Psoas muscle (tissue), 8 donors: ENCODE measurements at places on chromosomes 5 and 9. TPM values are rescaled to one million over a fixed set of nuclear protein-coding genes. Genes with fewer than 3 reads are reported as not detected.

GRCh38 chr5:111948092-111948841, 191.3 kb upstream of the NREP start:
- no peak for DNase-seq

DNA sequence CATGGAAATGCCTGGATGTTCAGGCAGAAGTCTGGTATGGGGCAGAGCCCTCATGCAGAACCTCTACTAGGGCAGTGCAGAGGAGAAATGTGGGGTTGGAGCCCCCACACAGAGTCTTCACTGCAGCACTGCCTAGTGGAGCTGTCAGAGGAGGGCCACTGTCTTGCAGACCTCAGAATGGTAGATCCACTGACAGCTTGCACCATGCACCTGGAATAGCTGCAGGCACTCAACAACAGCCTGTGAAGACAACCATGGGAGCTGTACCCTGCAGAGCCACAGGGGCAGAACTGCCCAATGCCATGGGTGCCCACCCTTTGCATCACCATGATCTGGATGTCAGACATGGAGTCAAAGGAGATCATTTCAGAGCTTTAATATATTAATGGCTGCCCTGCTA, 36.9 kb downstream of the TRIP13 start:
- DNase-seq = no peak

DNA sequence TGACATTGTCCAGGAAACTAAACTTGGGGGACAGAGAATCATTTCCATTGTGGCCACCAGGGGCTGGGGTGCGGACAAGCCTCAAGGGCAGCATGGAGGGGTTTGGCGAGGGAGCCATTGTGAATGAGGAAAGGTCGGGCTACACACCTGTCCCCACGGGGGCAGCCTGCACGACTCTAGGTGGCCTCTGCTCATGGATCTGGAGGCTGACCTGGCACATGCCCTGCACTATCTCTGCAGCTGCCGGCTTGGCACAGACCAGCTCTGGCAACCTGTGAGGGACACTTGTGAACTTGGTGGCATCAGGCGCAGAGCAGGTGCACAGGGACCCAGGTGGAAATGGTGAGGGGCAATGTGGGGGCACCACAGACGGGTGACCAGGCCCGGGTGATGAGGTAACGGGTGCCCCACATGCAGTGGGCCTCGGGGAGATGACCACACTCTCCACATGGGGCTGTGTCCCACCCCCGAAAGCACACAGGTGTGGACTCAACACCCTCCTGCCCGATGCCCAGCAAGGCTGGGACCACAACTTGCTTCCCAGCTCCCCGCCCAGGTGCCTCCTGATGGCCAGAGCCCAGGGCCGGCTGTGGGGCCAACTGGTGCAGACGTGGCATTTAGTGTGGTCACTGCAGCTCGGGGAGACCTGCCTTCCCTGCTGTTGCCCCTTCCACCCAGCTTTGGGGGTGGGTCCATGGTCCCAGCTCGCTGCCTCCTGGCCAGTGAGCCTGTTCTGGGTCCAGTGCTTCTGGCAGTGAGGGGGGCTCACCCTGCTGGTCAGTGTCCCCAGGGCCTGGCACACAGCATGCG, 60.9 kb upstream of the UBAC1 start:
- DNase-seq = peak; percentile 62

DNA sequence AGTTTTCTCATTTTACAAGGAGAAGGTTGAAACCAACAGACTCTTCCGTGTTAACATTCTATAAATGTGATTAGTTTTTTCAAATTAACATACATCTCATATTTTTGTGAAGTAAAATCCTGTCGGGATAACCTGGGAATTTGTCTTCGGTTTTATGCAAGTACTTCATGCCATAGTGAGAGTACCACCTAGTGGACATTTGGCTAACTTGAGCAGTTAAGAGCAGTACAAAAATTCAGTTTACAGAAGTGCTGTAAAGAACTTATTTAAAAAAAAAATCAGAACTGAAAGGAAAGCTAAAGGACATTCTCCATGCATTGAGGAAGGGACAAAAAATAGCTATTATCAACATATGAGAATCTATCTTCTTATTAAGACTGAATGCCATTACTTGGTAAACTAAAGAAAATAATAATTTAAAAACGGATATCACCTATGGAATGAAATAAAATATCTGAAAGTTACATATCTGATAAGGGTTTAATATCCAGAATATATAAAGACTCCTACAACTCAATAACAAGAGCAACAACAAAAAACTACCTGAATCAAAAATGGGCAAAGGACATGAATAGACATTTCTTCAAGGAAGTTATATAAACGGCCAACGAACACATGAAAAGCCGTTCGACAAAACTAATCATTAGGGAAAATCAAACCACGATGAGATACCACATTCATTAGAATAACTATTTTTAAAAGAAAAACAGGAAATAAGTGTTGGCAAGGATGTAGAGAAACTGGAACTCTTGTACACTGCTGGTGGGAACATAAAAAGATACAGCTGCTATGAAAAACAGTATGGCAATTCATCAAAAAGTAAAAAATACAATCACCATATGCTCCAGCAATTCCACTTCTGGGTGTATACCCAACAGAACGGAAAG, 117.0 kb upstream of the GNA14 start:
- no peak for DNase-seq

DNA sequence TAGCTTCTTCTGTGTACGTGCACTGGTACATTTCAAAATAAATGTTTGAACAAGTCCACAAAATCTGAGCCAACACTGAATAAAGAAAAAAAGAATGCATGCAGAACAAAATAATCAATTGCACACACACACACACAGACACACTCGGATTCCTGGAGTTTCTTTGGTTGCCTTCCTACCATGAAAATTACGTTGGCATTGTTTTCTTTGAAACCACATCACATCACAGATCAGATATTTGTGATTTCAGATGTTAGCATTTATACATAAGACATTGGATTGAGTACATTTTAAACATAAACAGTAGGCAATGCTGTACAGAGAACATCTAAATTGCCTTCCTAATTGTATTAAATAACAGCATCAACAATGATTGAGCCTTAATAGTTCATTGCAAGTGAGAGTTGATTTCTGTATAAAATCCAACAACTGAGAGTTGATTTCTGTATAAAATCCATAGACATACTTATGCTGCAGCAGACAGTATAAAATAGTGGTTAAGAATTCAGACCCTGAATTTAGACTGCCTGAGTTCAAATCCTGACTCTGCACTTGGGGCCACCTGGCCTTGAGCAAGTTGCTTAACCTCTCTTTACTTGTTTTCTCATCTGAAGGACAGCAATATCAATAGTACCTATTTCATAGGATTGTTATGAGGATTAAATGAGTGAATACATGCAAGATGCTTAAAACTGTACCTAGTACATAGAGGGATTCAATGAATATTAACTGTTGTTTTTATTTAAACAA, 101.7 kb upstream of the IFNE start:
- no peak for DNase-seq

DNA sequence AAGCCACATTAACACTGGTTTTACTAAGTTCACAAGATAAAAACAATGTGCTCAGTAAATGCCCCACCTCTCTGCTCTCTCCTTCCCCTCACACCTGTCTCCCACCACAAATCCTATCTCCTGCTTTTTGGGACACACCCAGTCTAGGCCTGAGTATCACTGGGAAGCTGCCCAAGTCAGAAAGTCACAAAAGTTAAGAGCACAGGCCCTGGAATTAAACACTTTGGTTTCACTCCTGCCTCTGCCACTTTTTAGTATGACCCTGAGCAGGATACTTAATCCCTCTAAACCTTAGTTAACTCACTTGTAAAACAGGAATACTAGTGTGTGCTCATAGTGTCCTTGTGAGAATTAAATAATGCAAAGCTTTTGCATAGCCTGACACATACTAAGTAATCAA, 11.3 kb downstream of the C5 start:
- no peak for DNase-seq

GRCh38 chr5:109630093-109630492, 59.6 kb upstream of the MAN2A1 start:
- DNase-seq = no peak

The C1QTNF3 gene
- polyA plus RNA-seq = 0.31 TPM

The LCN9 gene
- not detected for polyA plus RNA-seq

The PCDHA7 gene
- not detected for polyA plus RNA-seq

The FOXD4L3 gene
- polyA plus RNA-seq = not detected

The NOXA1 gene
- 1.0 TPM for polyA plus RNA-seq

The BICD2 gene
- polyA plus RNA-seq = 43.6 TPM
